ENCODE measurements at places on chromosomes 11 and 22. TPM values are rescaled to one million over a fixed set of nuclear protein-coding genes. Genes with fewer than 3 reads are reported as not detected.

GRCh38 chr11:124934862-124935547, 842 bp downstream of the HEPACAM start:
- DNase-seq: no peak

DNA sequence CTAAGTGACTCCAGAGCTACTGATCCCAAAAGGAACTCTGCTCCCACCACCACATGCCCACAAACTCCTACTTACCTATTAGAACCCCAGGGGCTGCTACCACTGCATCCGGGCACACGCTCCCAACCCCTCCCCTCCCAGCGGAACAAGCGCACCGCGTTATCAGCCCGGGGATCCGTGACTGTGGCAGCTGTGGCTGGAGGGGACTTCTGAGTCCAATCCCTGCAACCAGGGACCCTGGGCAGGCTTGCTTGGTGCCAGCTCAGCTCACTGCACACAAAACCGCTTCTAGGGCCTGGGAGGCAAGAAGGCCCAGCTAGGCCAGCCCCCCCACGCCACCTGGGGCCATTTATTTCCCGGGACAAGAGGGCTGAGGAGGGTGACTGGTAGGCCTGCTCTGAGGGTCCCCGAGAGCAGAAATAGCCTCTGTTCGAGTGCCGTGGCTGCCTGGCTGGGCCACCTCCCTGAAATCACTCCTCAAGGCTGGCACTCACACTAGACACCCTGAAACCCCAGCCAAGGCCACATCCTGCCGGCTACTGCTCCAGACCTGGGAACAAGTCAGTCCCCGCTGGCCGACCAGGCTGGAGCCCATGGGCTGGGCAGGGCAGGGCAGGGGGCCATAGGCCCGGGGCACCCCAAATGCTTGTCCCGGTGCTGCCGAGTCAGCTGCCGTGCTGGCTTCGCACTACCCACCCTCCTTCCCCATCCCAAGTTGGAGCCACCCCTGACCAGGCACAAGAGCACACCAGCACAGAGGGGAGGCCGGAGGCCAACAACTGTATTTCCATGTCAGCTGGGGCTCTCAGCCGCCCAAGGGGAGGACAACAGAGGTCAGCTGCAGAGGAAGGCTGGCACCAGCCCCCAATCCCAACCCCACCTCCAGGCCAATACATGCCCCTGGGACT, 1.9 kb upstream of the IFITM10 start:
- no peak for DNase-seq

DNA sequence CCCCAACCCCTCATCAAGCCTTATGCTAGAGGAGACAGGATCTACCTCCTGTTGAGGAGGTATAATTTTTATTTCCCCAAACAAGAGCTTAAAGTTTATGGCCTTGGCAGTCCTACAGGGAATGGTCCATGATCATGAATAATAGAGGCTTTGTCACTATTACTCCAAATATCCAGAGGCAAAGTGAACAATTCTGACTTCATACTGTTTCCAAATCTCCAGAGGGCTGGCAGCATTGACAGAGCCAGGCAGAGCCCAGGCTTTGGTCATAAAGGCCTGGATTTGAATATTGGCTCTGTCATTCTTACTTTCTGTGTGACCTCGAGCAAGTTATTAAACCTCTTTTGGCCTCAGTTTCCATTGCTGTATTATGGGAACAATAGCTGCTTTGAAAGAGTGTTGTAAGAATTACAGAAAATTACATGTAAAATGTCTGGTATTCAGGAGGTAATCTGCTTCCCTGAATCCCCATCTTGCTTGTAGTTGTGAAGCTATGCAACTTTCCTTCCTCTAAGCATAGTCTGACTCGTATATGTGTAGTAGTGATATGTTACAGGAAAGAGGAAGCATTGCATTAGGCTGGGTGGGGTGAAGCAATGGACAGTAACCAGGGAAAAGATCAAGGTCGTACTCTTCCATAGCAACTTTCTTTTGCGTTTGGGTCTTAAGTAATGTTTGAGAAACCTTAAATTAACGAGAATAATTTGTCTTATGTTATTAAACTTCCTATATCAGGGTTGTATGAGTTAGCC, 88.8 kb downstream of the CD44 start:
- DNase-seq: no peak

PITPNM1 gene
- total RNA-seq: 70.4 TPM

ADM gene
- 263 TPM for total RNA-seq

All from Panc1 (cell line).